ENCODE measurements at places on chromosomes 3 and 15.

GRCh38 chr3:122305818-122306621, 19.0 kb upstream of the CSTA start:
- no peak for DNase-seq

DNA sequence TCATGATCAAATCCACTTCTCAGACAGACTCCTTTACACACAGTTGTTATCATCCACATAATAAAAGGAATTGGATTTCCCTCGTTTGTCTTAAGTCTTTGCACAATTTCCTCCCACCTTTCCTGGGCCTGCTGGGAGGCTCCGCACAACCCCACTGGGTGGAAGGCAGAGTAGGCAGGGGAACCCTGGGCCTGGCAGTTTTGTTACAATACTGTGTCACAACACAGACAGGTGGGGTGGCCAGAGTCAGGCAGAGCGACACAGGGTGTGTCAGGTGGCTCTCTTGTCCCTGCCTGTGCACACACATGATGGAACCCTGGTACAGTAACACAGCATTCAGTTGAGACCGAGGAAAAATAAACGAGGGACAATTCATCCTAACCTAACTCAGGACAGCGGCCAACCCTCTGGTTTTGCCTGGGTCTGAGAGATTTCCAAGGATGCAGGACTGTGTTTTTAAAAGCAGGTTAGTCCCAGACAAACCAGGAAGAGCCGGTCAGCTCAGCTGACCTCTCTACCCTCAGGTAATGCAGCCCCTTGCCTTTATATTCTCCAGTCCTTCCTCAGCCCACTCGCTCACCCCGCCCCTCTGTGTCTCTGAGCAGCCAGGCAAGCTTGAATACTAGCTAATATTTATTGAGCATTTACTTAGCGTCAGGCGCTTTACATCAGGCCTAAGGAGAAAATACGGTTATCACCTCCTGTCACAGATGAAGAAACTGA, 8.8 kb upstream of the FAM174B start:
- no peak for DNase-seq

DNA sequence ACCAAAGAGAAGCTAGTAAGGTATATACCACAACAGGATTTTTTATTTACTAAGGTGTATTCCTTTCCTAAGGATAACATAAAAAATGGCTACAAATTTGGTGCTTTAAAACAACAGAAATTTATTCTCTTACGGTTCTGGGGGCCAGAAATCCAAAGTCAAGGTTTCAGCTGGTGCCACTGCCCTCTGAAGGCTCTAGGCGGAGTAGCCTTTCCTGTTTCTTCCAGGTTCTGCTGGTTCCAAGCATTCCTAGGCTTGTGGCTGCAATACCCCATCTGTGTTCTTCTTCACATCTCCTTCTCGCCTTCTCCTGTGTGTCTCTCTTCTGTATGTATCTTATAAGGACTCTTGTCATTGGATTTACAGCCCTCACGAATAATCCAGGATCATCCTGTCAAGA, 549.9 kb downstream of the GRM7 start:
- no peak for DNase-seq

DNA sequence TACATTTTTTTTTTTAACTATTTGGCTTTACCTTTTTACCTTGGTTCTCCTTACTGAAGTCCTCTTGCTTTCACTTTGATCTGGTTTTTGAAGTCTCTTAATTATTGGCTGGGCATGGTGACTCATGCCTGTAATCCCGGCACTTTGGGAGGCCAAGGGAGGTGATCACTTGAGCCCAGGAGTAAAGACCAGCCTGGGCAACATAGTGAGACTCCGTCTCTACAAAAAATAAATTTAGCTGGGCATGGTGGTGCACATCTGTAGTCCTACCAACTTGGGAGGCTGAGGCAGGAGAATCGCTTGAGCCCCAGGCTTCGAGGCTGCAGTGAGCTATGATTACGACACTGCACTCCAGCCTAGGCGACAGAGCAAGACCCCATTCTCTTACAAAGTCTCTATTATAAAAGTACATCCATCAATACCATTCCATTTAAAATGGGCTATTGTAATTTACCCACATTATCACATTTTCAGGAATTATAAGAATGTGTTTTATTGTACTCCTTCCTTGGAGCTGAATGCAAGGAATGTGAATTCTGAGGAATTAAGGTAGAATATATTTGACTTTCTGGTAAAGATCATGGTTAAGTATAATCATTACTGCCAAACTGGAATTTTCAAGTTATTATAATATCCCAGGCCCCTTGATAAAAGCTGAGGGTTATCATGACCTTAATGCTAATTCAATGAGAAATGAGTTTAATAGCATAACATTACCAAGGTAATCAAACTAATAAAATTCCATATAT, 49.0 kb downstream of the MSL2 start:
- DNase-seq: no peak

- no peak for DNase-seq
These were observed 67.1 kb upstream of the SH3GL3 start for GRCh38 chr15:83380059-83380458.

DNA sequence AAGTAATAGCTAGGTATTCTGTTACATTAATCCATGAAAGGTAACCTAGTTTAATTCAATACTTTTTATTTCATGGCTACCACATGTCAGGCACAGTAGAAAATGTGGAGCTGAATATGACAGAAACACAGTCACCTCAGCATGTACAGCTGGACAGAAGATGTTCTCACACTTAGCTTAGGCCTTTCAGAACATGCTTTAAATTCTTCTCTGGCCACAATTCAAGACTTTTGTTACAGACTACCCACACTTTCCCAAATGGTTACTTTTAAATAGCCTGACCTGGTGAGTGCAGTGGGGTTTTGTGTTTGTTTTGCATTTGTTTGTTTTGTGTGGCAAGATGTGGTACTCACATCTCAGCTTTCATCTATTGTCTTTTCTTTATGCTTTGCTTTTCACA, 1079.5 kb downstream of the IGSF11 start:
- no peak for DNase-seq

GRCh38 chr3:129503471-129504291, 24.8 kb upstream of the RHO start:
- DNase-seq: no peak

GRCh38 chr15:80934761-80935221, 54.8 kb downstream of the MESD start:
- peak; percentile 78 for DNase-seq

DNA sequence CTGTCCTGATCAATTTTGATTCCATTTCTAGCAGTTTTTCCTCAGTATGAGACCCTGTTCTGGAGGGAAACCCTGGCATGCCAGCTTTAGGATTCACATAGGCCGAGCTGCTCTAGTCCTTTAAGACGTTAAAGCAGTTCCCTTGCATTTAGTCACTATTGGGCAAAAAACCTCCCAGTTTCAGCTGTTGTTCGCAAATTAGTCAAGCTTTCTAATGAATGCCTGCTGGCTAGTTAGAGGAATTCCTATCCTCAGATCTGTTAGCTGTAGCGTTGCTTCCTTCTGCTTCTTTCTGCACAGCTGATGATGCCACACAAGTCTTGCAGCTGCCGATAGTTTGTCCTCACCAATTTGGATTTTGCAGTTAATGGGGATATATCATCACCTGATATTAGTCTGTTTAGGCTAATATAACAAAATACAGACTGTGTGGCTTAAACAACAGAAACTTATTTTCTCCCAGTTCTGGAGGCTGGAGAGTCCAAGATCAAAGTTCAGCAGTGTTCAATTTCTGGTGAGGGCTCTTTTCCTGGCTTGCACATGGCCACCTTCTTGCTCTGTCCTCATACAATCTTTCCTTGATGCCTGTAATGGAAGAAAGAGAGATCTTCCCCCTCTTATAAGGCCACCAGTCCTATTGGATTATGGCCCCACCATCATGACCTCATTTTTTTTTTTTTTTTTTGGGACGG, 7.5 kb upstream of the UBL7 start:
- no peak for DNase-seq

- DNase-seq: no peak
These were observed 49.0 kb downstream of the CCDC54 start for GRCh38 chr3:107426223-107426622.

- DNase-seq: no peak
These were observed 896.0 kb downstream of the MCTP2 start for GRCh38 chr15:95127356-95127755.

DNA sequence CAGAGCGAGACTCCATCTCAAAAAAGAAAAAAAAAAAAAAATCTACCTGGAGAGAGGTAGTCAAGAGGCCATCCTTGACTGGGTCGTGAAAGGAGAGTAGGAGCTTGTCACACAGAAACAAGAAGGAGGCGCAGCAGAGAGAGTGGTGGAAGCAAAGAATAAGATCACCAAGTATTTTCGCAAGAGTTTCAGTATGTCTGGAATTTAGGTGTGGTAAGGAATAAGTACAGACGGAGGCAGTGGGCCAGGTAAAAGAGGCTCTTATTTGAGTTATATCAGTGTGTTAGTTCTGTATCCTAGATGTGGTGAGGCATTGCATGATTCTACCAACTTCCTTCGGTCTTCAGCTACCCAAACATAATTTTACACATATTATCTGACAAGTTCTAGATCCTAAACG, 14.6 kb upstream of the ATP10A start:
- no peak for DNase-seq

DNA sequence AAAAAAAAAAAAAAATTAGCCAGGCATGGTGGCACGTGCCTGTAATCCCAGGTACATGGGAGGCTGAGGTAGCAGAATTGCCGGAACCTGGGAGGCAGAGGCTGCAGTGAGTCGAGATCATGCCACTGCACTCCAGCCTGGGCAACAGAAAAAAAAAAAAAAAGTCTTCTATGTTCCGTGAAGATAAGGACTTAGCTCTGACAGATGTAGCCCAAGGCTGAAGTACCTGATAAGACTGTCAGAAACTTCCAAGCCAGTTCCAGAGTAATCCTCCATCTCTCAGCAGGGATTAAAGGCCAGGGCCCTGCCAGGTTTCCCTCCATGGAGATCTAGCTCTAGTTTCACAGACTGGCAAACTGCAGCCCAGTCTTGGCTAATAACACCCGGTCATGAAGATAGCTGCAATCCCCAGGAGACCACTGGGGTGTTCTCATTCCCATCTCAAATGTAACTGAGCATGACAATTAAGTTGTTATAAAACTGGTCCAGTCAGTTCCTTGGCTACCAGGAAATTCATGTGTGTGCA, 8.5 kb downstream of the CDCP1 start:
- DNase-seq: peak; percentile 37

DNA sequence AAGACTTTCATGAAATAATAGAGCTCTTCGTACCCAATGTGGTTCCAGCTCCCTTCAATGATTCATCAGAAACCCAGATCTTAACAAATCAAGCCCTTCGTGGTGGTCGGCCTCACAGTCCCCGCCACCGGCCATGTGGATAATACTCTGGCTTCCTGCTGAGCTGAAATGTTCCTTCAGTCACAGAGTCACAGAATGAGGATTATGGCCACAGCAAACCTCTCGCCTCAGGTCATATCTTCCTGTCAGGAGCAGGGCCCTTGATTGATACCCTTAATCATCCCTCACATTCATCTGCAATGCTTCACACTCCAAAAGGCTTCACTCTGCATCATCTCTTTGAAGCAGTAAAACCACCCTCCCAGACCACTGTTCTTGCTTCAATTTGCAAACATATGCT, 452.6 kb downstream of the OCA2 start:
- no peak for DNase-seq

GRCh38 chr15:22885120-22885519, 46.7 kb downstream of the NIPA2 start:
- DNase-seq: no peak

Data from fibroblast of pulmonary artery (primary cell).